Effector CD4-positive, alpha-beta T cell (primary cell): ENCODE measurements at places on chromosomes 7 and 10.

DNA sequence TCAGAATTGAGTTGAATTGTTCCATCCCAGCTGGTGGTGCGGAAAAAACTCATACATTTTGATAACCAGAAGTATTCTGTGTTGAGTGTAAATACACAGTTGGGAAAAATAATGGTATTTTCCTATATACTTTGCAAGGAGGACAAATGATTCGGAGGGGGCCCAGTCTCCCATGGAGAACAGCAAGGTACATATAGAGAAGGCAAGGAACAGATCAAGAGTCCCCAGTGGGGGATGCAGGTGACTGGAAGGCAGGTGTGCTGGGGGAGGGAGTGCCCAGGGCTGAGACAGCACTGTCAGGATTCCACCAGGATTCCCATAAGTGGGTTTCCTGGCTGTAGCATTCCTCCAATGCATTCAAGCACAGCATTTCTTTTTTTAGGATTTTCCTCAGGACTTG lies 10.8 kb upstream of the ADCY1 start:
- no peak for DNase-seq

DNA sequence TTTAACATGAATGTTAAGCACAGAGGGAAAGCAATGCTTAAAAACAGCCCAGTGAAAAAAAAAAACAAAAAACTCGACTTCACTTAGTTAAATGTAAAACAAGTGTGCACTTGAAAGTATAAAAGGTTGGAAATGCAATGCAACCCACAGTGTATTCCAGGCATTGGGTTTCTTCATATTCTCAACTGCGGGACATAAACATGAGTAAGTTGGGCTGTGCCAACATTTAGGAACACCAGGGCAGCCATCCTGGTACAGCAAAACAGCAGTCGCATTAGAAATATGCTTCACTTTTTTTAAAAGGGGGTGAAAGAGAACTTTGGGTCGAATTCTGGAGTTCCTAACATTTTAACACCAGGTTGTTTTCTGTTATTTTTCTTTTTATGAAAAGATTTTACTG lies 937 bp downstream of the STEAP1 start:
- no peak for DNase-seq

GRCh38 chr10:22761569-22762220 lies 47.3 kb upstream of the PIP4K2A start:
- no peak for DNase-seq

DNA sequence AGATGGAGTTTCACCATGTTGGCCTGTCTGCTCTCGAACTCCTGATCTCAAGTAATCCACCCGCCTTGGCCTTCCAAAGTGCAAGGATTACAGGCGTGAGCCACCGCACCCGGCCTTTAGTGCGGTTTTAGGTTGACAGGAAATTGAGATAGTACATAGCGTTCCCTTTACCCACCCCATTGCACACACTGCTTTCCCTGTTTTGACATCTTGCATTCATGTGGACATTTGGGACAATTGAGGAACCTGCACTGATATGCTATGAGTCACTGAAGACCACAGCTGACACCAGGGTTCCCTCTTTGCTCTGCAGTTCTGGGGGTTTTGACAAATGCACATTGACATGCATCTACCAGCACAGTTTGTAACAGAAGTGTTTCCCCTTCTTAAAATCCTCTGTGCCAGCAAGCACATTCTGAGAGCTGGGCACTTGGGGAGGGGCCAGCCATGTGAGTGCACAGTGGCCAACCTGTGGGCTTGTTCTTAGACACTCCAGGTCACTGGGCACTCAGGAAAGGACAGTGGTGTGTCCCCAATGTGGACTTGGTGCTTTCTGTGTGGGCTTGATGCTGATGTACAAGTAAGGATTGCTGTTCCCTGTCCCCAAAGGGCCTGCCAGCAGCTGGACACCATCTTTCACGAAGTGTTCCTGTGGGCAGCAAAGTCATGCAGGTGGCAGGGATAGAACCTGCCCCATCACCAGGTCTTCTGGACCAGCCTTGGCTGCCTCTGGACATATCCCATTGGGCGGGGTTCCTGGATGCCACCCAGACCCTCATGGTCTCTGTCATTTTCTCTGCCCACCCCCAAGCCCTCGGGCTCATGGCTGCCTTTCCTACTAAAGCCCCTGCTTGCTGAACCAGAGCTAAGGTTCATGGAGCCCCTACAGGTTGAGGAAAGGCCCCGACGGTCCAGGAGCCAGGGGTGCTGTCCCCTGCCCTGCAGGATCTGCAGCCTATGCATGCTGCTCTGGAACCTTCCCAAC lies 579.8 kb downstream of the GLRX3 start:
- no peak for DNase-seq

- no peak for DNase-seq
These were observed 6.3 kb downstream of the WNT16 start for GRCh38 chr7:121334875-121335648.

DNA sequence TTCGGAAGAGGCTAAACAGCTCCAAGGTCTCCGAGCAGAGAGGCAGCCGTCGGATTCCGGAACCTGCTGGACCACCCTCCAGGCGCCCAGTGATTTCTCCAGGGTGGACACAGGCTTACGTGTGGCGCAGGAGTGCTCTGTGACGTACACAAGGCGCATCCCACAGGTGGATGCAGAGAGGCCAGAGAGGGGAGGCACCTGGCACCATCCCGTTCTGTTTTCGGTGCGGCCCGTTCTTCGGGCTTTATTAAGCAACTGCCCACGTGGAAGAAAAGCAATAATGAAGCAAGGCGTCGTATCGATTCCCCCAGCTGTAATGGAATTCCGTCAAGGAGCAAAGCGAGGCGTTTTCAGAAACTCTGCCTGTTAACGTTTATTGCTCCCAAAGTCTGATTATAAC lies 163.6 kb downstream of the PTPRN2 start:
- no peak for DNase-seq

DNA sequence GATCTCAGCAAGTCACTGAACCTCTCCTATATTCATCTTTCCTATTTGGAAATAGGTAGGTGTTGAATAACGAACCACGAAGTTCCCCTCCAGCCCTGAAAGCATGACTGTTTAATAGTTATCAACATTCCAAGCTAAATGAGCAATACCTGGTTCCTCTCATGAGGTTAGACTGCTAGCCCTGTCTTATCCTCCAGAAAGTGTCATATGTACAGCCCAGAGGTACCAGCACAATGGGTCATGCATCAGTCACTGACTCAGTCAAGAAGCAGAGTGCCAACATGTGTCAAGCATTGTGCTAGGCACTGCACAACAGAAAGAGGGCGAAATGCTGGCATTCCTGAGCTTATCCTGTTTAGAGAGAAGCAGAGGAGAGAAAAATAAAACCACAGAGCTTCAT lies 70.0 kb downstream of the AMPH start:
- no peak for DNase-seq

DNA sequence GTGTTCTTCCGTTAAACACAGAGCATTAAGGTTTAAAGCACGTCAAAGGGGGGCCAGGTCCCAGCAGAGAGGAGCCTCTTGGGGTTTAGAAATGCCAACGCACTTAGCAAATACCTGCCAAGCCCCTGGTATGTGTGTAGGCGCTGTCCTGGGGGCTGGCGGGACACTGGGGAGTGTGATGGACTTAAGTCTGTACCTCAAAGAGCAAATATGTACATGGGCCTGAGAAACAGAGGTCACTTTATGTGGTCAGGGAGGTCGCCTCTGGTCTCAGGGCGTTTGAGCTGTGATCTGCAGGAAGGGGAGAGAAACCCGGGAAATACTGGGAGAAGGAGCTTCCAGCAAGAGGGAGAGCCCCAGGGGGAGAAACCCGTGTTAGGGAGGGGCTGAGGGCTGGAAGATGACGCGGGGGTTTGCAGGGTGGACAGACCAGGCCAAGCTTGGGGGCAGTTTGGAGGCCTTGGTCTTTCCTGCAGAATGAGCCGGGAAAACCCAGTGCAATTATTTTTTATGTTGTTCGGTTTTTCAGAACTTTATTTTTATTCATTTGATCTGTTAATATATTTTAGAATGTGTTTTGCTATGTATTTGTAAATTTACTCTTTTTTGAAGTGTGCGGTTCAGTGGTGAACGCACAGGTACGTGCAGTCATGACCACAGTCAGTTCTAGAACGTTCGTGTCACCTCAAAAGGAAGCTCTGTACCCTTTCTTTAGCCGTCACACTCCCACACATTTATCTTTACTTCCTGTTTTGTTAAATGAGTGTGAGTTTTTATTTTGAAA lies 441.4 kb upstream of the FOXK1 start:
- DNase-seq = no peak

GRCh38 chr10:11483201-11484148 lies 128.0 kb downstream of the USP6NL start:
- DNase-seq = no peak

- no peak for DNase-seq
These were observed 104.6 kb downstream of the WDR37 start for GRCh38 chr10:1160561-1161314.

- DNase-seq = no peak
These were observed 67.4 kb downstream of the ZNF92 start for GRCh38 chr7:65441010-65441409.

GRCh38 chr10:80277016-80277415 lies 12.4 kb downstream of the MAT1A start:
- DNase-seq = no peak

GRCh38 chr7:91288208-91288824 lies 24.1 kb downstream of the FZD1 start:
- DNase-seq = no peak

DNA sequence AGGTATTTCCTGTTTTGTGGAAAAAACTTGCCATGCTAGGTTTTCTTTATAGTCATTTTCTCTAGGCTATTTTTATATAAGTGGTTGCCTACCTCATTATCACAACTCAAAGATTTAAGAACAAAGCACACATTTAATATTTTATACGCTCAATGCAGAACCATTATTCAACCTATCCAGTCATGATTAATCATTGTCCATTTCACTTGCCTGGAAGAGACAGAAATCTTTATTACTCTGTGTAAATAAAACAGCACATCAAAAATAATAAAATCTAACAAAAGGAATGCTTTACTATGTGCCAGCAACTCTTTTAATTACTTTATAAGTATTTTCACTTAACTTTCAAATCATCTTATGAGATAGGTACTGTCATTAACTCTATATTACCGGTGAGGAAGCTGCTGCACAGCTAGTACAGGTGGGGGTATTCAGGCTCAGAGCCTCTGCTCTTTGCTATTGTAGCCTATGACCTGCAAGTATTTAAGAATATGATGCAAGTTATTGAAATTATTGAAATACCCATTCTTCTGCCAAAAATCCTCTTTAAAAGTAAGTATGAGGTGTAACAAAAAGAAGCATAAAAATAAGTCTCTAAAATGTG lies 16.4 kb upstream of the TAS2R16 start:
- DNase-seq = no peak

DNA sequence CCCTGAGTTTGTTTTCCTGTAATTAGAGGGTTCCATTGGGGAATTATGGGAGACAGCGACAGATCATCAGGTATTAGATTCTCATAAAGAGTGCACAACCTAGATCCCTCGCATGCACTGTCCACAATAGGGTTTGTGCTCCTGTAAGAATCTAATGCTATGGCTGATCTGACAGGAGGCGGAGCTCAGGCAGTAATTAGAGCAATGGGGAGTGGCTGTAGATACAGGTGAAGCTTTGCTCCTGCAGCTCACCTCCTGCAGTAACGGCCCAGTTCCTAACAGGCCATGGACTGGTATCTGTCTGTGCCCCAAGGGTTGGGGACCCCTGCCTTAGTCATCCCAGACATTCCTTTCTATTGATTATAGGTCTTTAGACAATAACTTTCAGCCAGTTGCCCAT lies 894 bp upstream of the ZSCAN21 start:
- no peak for DNase-seq

- no peak for DNase-seq
These were observed 124.5 kb downstream of the MYOF start for GRCh38 chr10:93357680-93358079.

DNA sequence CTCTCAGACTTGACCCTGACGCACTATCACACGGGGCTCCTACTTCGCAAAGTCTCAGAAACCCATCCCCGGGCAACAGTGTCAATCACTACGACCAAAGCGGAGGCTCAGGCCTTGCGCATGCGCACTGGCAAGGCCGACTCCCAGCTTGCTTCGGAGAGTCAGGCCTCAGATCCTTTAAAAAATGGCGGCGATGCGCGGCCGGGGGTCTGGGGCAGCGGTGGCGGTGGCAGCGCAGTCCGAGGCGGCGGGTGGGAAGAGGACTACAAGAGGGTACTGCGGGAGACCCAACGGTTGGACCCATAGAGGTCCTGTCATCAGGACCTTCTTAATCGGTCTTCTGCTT lies 196.9 kb downstream of the ZNF716 start:
- no peak for DNase-seq

- no peak for DNase-seq
These were observed 394.8 kb upstream of the IGFBP3 start for GRCh38 chr7:46315891-46316290.

GRCh38 chr7:70712942-70713341 lies 419.0 kb upstream of the GALNT17 start:
- no peak for DNase-seq

GRCh38 chr10:35318551-35318950 lies 17.8 kb upstream of the CCNY start:
- no peak for DNase-seq

DNA sequence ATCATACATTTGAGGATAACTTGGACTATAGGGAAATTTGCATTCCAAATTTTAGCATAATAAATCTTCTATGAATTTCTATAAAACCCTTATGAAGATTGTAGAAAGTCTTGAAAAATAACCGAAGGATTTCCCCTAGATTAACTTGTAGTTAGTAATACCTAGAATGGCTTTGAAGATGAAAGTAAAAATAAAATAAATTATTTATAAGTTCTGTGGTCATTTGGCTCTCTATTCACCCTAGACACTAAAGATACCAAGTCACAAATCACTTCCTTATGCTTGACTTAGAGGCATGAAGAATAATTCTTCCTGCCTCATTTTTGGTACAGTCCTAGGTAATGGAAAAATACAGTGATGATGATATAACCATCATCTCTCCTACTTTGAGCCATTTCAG lies 79.3 kb downstream of the CSTF2T start:
- DNase-seq = no peak

- DNase-seq = no peak
These were observed 18.7 kb upstream of the UTF1 start for GRCh38 chr10:133211141-133211830.

- DNase-seq = no peak
These were observed 255.7 kb upstream of the LRRN3 start for GRCh38 chr7:110835218-110835617.

- no peak for DNase-seq
These were observed 119.1 kb upstream of the WDR11 start for GRCh38 chr10:120732067-120732466.

- no peak for DNase-seq
These were observed 7.1 kb downstream of the NEBL start for GRCh38 chr10:20890009-20890408.

- DNase-seq = no peak
These were observed 70.0 kb downstream of the ALOX5 start for GRCh38 chr10:45444022-45444421.

DNA sequence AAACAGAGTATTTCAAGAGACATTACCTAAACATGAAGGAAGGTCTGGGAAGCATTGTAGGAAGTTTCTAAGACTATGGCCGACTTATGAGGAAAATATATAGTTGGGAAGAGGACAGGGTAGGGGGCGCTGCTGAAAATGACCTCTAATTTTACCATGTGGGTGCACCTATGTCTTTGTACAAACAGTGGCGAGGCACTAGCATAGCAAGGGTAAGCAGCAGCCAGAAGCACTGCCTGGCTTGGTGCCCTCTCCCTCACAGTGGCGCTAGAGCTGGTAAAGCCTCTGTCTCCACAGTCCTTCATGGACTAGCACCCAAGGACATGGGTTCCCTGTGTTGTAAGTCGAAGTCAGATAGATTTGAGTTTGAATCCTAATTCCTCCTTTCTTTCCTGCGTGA lies 461.2 kb downstream of the INHBA start:
- DNase-seq = no peak

- DNase-seq = no peak
These were observed 3.0 kb downstream of the ZFAND2A start for GRCh38 chr7:1156782-1157535.
